ENCODE measurements at places on chromosomes 7 and 10.
A peak's percentile ranks its signal among the peaks of the same experiment; 100 is the strongest.

DNA sequence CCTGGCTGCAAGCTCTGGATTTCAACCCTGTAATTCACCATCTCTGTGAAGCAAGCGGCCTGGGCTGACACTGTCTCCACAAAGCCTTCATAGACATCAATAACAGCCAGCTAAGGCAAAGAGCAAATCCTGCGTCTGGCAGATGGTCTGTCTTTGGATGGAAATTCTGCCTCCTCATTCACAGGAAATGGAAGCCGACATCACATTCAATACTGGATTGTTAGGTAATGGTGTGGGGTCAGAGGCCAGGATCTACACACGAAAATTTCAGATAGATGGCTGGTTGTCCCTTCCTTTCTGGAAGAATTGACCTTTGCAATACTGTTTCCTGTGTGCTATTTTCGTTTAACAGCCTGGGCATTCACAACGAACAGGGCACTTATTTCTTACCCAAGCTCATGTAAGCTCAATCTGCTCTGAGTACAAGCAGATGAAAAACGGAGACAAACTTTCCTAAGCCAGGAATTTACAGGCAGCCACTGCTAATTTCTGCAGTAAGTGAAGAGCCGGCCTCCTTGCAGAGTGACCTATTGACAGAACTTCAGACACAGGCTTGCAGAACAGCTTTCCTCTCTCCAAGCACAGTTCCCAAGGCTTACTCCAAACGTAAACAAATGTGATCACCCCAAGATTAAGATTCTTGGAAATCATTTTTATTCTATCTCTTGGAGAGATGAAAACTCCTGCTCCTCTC, 3.1 kb upstream of the ADAM12 start:
- no peak for DNase-seq

GRCh38 chr10:63528084-63528744, 7.0 kb downstream of the REEP3 start:
- DNase-seq = no peak

DNA sequence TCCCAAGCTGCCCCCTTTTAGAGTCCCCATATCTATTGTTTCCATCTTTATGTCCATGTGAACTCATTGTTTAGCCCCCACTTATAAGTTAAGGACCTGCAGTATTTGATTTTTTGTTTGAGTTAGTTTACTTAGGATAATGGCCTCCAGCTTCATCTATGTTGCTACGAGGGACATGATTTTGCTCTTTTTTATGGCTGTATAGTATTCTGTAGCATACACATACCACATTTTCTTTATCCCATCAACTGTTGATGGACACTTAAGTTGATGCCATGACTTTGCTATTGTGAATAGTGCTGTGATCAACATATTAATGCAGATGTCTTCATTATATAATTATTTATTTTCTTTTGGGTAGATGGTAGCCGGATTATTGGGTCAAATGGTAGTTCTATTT, 576.9 kb downstream of the ANKRD7 start:
- no peak for DNase-seq

- no peak for DNase-seq
Measured at GRCh38 chr7:47379629-47380324, 202.1 kb downstream of the TNS3 start.

GRCh38 chr10:32949221-32949678, 8.8 kb downstream of the ITGB1 start:
- DNase-seq = no peak

DNA sequence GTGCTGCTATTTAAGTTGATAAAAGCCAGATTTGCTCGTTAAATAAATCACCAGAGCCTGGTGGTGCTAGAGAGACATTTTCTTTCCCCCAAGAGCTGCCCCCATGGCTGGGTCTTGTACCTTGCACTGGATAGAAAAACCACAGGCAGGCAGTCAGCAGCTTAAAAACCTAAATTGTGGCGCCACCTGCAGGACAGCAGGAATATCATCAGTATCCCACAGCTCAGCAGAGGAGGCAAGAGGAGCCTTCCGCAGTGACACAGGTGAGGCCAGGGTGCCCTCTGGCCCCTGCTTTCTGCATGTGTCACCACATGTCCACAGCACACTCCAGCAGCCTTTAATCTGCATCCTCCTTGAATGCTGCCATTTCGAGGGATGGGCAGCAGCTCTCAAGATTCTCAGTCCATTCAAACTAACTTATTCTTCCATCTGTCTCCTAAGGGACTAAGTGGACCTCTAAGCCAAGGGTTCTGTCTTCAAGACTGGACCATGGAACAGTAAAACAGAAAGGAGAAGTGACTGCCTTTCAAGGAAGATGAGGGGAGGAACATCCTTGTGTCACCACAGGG, 4.5 kb upstream of the PLXNA4 start:
- peak; percentile 45 for DNase-seq

DNA sequence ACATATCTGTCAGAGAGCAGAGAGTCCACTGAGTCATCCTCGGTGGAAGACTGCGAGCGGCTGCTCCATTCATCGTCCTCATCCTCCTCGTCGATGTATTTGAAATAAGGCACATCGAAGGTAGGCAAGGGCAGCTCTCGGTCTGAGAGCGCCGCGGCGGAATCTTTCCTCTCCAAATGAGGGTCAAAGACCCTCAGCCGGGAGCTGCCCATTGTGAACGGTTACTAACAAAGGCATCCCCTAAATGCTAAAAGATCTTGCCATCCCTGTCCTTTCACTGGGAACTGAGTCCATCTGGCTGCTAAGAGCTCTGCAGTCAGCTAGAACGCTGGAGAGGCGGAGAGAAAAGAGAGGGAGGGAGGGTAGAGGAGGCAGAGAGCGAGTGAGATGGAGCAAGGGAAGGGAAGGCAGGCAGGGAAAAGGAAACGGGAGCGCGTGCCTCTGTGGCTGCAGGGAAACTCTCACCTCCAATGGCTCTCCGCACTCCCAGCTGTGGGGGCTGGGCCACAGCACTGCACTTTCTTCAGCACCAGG, 163.4 kb downstream of the RAPGEF5 start:
- DNase-seq = no peak

DNA sequence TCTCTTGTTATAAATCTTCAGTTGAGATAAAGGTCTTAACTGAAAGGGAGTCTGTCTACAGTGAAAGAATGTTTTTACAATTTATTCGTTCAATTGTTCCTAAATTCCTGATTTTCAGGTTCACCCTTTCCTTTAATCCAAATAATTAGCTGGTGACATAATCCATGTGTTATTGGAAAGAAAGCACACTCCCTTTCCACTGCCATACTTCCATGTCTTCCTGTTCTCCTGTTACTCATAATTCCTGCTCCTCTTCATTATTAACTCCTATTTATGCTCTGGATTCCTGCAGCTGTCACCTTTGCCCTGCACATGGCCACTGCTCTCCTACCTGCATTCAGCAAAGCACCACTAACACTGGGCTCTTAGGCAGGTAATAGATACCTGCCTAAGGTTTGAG, 40.0 kb upstream of the FAM3C start:
- DNase-seq = no peak

GRCh38 chr10:95336702-95337101, 45.9 kb upstream of the PDLIM1 start:
- no peak for DNase-seq

- no peak for DNase-seq
Measured at GRCh38 chr10:123327450-123327849, 173.2 kb downstream of the BUB3 start.

GRCh38 chr10:77043420-77043763, 594.2 kb downstream of the KCNMA1 start:
- no peak for DNase-seq

- DNase-seq = no peak
Measured at GRCh38 chr10:22831586-22831985, 96.3 kb upstream of the ARMC3 start.

- DNase-seq = no peak
Measured at GRCh38 chr7:108045154-108045553, 42.2 kb upstream of the LAMB1 start.

DNA sequence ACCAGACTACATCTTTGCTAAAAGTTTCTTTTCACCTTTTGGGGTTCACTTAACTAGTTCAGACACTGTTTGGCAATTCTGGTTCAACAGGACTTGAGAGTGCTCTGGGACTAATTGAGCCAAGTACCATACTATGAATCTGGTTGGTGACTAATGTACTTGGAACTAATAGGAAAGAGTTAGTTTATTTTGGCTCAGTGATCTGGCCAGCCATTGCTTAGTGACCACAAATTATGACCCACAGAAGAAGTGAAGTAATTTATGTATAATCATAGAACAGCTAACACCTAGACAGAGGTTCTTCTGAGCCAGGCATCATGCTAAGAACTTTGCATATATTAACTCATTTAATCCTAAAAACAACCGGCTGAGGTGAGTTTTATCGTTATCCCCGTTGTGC, 126.5 kb upstream of the JCAD start:
- no peak for DNase-seq

GRCh38 chr10:18419945-18420344, 231.4 kb downstream of the NSUN6 start:
- DNase-seq = no peak

DNA sequence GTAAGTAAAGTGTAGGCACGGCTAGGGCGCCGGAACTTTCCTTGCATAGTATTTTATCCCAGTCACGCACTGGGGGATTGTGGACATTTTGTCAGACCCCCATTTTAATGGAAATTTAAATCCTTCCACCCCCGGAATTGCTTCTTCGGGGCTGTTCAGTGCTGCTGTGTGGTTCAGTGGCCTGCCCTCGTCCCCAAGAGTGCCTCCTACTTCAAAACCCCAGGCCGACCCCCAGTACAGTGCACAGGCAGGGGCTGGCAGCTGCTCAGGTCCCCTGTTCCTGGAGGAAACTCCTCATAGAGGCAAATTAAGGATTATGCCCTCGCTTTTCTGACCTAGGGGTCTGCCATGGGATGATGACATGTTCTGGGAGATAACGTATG, 94.5 kb downstream of the PTPRE start:
- DNase-seq = no peak

- DNase-seq = no peak
Measured at GRCh38 chr10:85420501-85421191, 945.9 kb downstream of the GRID1 start.

DNA sequence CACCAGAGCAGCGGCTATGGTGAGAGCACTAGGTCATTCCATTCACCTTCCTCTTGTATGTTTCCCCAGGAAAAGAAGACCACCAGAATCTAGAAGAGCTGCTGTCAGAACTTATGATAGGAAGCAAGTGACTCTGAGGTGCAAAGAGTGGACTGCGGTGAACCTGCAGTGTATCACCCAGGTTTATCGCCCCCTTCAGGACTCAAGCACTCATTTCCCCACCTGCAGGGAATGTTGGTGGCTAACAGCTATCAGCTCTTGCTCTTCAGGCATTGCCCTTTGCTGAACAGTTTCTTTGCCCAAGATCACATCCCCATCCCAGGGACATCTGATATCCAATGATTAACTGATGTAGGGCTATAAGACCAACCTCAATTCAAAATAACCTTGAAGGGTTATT, 66.3 kb upstream of the IL6 start:
- DNase-seq = no peak

GRCh38 chr10:13536674-13537366, 8.0 kb upstream of the BEND7 start:
- DNase-seq = no peak

DNA sequence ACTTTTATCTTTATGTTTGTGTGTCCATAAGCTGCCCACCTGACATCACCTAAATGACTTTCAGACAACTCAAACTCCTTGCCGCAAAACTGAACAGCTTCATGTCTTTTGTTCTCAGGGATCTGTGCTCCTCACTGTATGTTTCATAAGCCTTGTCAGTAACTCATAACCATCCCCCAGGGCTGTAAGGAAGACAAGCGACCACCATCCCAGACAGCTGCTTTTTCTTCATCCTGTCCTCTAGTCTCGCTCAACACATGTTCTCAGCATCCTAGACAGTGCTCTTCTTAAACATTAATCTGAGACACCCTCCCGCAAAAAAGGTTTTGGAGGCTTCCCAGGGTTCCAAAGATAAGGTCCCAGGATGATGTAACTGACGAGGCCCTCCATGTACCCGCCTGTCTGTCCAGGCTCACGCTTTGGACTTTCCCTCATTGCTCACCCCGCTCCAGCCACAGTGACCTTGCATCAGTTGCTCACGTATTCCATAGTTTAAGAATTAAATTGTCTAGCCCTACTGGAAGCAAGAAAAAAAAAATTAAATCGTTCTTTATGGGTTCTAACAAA, 69.8 kb downstream of the MAP3K8 start:
- DNase-seq = no peak

- no peak for DNase-seq
Measured at GRCh38 chr7:84603545-84603944, 409.0 kb upstream of the SEMA3A start.

DNA sequence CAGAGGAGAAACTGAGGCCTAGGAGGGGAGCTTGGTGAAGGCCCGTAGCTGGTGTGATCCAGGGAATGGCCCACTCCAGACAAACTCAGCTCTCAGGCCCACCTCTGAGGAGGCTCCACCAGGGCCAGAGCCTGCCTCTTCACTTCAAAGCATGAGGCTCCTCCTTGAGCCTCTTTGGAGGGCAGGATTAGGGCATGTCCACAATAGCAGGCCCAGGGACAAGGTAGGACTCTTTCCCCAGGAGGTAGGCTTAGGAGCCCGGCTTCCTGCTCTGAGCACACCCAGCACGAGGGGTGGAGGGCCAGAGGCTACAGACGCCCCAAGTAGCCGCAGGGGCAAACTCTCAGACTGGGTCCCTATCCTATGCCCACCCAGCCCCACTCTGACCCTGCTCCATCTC, 164.6 kb upstream of the ZMIZ1 start:
- no peak for DNase-seq

GRCh38 chr7:130069179-130069977, 956 bp upstream of the KLHDC10 start:
- DNase-seq = no peak

DNA sequence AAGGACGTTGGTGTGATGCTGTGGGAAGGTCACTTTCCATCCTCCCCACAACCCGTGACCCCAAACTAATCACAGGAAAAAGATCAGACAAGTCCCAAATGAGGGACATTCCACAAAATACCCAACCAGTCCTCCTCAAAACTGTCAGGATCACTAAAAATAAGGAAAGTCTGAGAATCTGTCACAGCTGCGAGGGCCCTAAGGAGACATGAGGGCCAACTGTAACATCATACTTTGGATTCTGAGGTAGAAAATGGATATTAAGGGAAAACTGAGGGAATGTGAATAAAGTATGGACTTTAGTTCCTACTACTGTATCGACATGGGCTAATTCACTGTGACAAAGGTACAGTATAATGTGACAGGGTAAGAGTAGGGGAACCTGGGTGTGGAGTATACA, 85.1 kb upstream of the FAM20C start:
- DNase-seq = no peak

Data from stimulated activated CD8-positive, alpha-beta memory T cell treated with anti-CD3 and anti-CD28 coated beads, Interleukin-4, amount 100 ng/mL, for 24 hours (primary cell).